ENCODE measurements at places on chromosomes 1 and 21. TPM values are rescaled to one million over a fixed set of nuclear protein-coding genes. Genes with fewer than 3 reads are reported as not detected.

- H3K36me3 ChIP-seq, result no peaks in the 10 kb centered on the region
- H3K27ac ChIP-seq, result peak overlapping the region; percentile 76
- H3K27me3 ChIP-seq, result no peaks in the 10 kb centered on the region
- no peak for DNase-seq
- H3K4me1 ChIP-seq, result peaks cover 64% of the 10 kb centered on the region
- no peak overlapping the region for H3K4me3 ChIP-seq
Measured at GRCh38 chr1:164764333-164764732, 205.3 kb downstream of the PBX1 start.

Gene TPTE
- total RNA-seq, result not detected

DNA sequence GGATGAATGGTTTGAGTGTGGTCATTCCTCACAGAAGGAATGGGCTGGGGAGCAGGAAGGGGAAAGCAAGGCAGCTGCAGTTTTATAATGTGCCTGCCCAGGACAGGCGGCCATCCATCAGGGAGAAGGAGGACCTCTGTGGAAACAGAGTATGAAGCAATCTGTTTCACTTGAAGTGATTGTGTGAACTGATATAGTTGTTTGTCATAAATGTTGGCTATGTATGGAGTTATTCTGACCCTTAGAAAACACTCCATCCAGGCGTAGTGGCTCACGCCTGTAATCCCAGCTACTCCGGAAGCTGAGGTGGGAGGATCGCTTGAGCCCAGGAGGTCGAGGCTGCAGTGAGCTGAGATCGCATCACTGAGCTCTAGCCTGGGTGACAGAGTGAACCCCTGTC lies 46.5 kb downstream of the NENF start:
- no peak overlapping the region for H3K4me3 ChIP-seq
- H3K27me3 ChIP-seq, result no peaks in the 10 kb centered on the region
- no peak overlapping the region for H3K27ac ChIP-seq
- DNase-seq, result no peak
- no peaks in the 10 kb centered on the region for H3K4me1 ChIP-seq

GRCh38 chr1:26994020-26994786 lies 711 bp downstream of the TRNP1 start:
- H3K27me3 ChIP-seq, result peaks cover 26% of the 10 kb centered on the region
- H3K27ac ChIP-seq, result peak overlapping the region; percentile 95

DNA sequence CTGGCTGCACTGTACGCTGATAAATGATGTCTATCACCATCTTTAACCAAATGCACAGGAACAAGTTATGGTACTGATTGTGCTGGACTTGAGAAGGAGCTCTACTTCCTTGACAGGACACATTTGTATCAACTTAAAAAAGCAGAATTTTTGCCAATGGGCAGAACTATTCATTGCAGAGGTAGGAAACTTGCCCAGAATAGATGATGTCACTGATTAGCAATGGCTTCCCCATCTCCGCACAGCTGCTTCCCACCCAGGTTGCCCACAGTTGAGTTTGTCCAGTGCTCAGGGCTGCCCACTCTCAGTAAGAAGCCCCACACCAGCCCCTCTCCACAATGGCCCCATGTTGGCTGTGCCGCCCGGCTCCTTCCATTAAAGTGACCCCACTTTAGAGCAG lies 33.4 kb downstream of the CAPN2 start:
- H3K36me3 ChIP-seq, result peaks cover 67% of the 10 kb centered on the region
- H3K4me3 ChIP-seq, result no peak overlapping the region
- no peak for DNase-seq
- no peaks in the 10 kb centered on the region for H3K27me3 ChIP-seq
- H3K4me1 ChIP-seq, result peaks cover 43% of the 10 kb centered on the region

DNA sequence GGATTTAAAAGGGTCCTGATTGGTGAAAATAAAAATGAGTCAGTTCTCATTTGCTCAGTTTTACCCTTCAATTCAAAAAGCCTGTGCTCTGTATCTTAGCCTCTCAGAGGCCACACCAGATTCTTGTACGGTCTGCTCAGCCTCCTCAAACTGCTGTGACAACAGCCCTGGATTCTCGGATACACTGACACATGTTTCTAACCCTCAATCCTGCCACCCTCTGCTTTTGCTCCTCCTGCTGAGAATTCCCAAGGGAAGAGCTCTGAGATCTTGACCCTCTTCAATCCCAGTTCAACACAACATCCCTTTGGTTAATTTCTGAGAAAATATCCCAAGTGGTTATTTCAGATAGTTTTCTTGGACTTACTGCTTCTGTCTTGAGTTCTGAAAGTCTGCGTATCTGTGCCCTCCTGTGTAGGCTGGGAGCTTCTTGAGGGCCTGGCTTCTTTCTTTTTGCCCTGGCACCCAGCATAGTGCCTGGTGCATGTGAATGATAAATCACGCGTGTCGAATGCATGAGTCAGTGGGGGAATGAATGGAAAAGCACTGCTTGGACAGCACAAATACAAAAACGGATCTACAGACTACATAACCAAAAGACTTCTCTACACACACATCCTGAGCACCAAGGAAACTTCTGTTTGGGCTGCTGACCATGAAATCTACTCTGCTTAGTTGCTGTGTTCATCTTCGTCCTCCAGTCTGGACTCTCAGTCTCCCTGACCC lies 24.5 kb downstream of the IRF2BP2 start:
- H3K36me3 ChIP-seq, result no peaks in the 10 kb centered on the region
- H3K4me3 ChIP-seq, result no peak overlapping the region
- peak; percentile 85 for DNase-seq
- H3K4me1 ChIP-seq, result peaks cover 62% of the 10 kb centered on the region

GRCh38 chr1:63004868-63005267 lies 220.9 kb downstream of the ATG4C start:
- H3K4me1 ChIP-seq, result no peaks in the 10 kb centered on the region
- no peaks in the 10 kb centered on the region for H3K36me3 ChIP-seq
- H3K27me3 ChIP-seq, result no peaks in the 10 kb centered on the region
- no peak overlapping the region for H3K27ac ChIP-seq
- DNase-seq, result no peak
- H3K4me3 ChIP-seq, result no peak overlapping the region

Gene TNFRSF8
- 2.8 TPM for total RNA-seq

DNA sequence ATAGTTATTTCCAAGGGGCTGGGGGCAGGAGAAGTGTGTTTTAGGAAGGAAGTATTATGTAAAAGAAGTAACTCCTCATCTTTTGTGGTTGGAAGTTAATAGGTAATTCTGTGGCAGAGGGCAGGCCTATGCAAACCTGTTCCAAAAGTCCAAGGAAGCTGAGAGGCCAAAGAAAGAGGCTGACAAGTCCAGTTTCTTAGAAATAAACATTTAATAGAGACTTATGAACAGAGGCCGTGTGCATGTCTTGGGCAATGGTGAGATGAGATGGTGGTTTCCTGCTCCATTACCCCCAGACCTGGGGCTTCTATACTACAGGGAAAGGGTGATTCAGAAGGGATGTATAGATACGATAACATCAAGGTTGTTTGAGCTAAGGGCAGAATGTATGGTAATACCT lies 7.6 kb upstream of the CA14 start:
- H3K4me1 ChIP-seq, result no peaks in the 10 kb centered on the region
- H3K4me3 ChIP-seq, result no peak overlapping the region
- H3K27ac ChIP-seq, result no peak overlapping the region
- DNase-seq, result no peak
- H3K27me3 ChIP-seq, result no peaks in the 10 kb centered on the region

DNA sequence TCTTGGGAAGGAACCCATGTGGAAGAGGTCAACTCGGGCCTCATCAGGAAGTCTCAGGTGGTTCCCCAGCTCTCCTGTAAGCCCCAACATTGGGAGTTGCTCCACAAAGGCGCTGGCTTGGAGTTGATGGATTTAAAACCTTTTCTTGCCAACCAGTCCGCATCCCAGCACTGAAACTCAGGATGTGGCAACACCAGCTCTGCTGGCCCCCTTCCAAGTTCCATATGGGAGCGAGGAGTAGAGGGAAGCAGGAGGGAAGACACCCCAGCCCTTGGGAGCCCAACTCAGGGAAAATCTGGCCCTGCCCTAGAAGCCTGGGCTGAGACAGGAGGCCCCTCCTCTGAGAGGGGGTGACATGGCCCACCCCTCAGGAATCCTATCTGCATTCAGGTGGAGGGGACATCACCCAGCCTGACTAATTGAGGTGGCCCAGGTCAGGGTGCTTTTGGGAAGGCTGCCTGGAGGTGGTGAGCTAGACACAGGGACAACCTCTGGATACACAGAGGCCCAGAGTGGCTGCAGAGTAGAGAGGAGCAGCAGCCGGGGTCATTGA lies 33.1 kb upstream of the DMBX1 start:
- no peak overlapping the region for H3K4me3 ChIP-seq
- no peaks in the 10 kb centered on the region for H3K27me3 ChIP-seq
- DNase-seq, result no peak
- H3K4me1 ChIP-seq, result no peaks in the 10 kb centered on the region

GRCh38 chr1:13766592-13767564 lies 66.9 kb downstream of the PRDM2 start:
- no peak overlapping the region for H3K27ac ChIP-seq
- DNase-seq, result no peak
- no peak overlapping the region for H3K4me3 ChIP-seq

DNA sequence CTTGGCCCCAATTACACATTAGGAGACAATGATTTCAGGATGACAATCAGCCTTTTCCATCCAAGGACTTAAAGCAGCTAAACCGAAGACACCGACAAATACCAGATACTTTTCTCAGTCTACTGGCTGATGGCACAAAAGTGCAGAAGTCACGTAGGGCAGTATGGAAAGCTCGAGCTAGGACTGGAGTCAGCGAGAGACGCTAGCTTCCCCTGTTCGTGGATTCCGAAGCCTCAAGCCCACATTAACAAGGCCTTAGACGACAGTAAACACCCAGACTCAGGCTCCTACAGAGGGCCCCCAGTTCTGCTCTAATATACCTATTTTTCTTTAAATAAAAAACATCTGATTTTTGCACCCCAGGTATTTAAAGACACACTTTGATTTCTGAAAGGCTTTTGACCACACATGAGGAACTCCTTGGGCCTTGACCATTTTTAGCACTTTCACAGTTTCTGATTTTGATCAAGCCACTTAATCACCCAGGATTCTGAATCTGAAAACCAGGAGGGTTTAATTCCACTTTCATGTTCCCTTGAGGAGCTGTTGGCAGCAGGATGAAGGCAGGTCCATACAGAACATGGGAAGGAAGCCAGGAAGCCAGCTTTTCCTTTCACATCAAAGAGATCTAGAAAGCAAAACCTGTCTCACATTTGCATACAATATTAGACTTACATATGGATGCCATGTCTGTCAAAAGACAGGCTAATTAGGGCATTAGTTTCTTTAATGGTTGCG lies 204.1 kb downstream of the GABPA start:
- no peaks in the 10 kb centered on the region for H3K36me3 ChIP-seq
- DNase-seq, result no peak
- peaks cover 41% of the 10 kb centered on the region for H3K4me1 ChIP-seq
- no peak overlapping the region for H3K4me3 ChIP-seq

Gene KCNH1
- 0.50 TPM for total RNA-seq

- no peak overlapping the region for H3K27ac ChIP-seq
- no peaks in the 10 kb centered on the region for H3K27me3 ChIP-seq
- no peak for DNase-seq
- H3K36me3 ChIP-seq, result no peaks in the 10 kb centered on the region
- no peak overlapping the region for H3K4me3 ChIP-seq
Measured at GRCh38 chr1:160542303-160542945, 19.4 kb upstream of the SLAMF6 start.

GRCh38 chr1:245428681-245429080 lies 273.9 kb downstream of the KIF26B start:
- DNase-seq, result no peak
- no peaks in the 10 kb centered on the region for H3K36me3 ChIP-seq
- no peak overlapping the region for H3K4me3 ChIP-seq
- H3K27me3 ChIP-seq, result no peaks in the 10 kb centered on the region
- H3K27ac ChIP-seq, result no peak overlapping the region

DNA sequence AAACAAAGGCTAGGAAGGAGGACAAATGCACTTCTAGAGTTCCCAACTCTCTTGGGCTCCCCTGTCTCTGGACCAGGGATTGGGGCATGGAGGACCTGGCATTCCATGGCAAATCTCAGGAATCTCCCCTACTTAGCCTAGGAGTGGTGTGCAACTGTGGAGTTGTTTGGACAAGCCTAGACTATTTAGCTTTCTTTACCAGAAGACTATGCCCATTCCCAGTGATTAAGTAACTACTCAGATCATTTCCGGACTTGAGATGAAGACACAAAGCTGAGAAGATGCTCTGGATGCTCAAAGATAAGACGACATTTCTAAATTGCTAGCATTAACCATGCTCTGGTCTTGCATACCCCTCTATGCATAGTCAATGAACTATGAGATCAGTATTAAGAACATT lies 13.7 kb upstream of the MARK1 start:
- H3K36me3 ChIP-seq, result no peaks in the 10 kb centered on the region
- no peaks in the 10 kb centered on the region for H3K4me1 ChIP-seq
- no peak overlapping the region for H3K4me3 ChIP-seq
- DNase-seq, result no peak
- no peak overlapping the region for H3K27ac ChIP-seq

- H3K4me3 ChIP-seq, result no peak overlapping the region
- DNase-seq, result no peak
- no peak overlapping the region for H3K27ac ChIP-seq
Measured at GRCh38 chr1:223202376-223203033, 59.5 kb upstream of the TLR5 start.

DNA sequence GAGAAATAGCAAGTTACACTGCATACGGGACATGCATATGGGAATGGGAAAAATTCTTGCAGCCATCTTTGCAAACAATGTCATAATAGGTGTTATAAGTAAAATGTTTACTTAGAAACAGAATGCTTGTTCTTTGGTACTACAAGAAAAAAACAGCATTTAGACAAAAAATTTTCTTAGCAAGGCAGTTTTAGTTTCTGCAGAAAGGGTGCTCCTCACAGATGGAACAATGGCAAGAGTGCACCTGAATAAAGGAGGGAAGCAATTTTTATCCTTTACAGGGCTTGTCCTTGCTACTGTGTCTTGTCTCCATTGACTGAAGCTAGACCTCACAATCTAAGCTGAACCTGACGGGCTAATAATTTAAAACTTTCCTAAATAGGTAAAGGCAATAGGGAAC lies 79.2 kb upstream of the DESI2 start:
- no peaks in the 10 kb centered on the region for H3K27me3 ChIP-seq
- H3K27ac ChIP-seq, result no peak overlapping the region
- H3K4me1 ChIP-seq, result no peaks in the 10 kb centered on the region
- H3K36me3 ChIP-seq, result no peaks in the 10 kb centered on the region

GRCh38 chr1:179831225-179831624 lies 46.4 kb downstream of the TOR1AIP2 start:
- H3K4me3 ChIP-seq, result no peak overlapping the region
- peaks cover 7% of the 10 kb centered on the region for H3K36me3 ChIP-seq
- no peak overlapping the region for H3K27ac ChIP-seq
- no peaks in the 10 kb centered on the region for H3K27me3 ChIP-seq
- no peaks in the 10 kb centered on the region for H3K4me1 ChIP-seq

- no peaks in the 10 kb centered on the region for H3K36me3 ChIP-seq
- H3K4me3 ChIP-seq, result no peak overlapping the region
- H3K4me1 ChIP-seq, result no peaks in the 10 kb centered on the region
- H3K27ac ChIP-seq, result no peak overlapping the region
Measured at GRCh38 chr1:235545292-235545930, 41.2 kb upstream of the B3GALNT2 start.
